Occipital lobe (tissue), 3 donors: ENCODE measurements at places on chromosomes 13 and 19. TPM values are rescaled to one million over a fixed set of nuclear protein-coding genes. Genes with fewer than 3 reads are reported as not detected.
A peak's percentile ranks its signal among the peaks of the same experiment; 100 is the strongest.

- DNase-seq = no peak
Measured at GRCh38 chr13:66001140-66001539, 1229.0 kb downstream of the PCDH9 start.

The KIR2DL3 gene
- not detected for total RNA-seq

GRCh38 chr13:48110931-48111721 lies 16.2 kb upstream of the MED4 start:
- DNase-seq = no peak

- DNase-seq = no peak
Measured at GRCh38 chr19:21432590-21432989, 35.7 kb downstream of the ZNF493 start.

GRCh38 chr19:49858088-49858985 lies 7.4 kb downstream of the PTOV1 start:
- DNase-seq = peak; percentile 9

- no peak for DNase-seq
Measured at GRCh38 chr13:93767917-93768409, 541.4 kb downstream of the GPC6 start.

The SCGB2B2 gene
- total RNA-seq = 0.16 TPM

GRCh38 chr13:113730831-113731191 lies 28.2 kb upstream of the TMEM255B start:
- no peak for DNase-seq

GRCh38 chr13:95559100-95559499 lies 6.6 kb downstream of the CLDN10 start:
- no peak for DNase-seq

The GGACT gene
- 1.4 TPM for total RNA-seq

DNA sequence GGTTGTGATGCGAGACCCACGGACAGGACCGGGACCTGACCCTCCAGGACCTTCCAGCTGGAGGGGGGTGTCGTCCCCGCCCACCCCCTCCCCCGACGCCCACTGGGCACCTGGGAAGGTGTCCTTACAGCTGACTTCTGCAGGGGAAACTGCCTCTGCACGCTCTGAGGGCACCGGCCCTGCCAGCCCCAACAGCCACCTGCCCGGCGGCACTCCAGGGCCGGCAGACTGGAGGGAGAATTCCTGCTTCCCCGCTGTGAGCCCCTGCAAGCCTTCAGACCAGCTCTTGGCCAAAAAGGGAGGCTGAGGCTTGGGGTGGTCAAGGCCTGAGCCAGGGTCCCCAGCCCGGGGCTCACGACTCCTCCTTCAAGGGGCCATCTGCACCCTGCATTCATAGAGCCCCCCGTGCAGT lies 1.2 kb downstream of the CNN2 start:
- no peak for DNase-seq

DNA sequence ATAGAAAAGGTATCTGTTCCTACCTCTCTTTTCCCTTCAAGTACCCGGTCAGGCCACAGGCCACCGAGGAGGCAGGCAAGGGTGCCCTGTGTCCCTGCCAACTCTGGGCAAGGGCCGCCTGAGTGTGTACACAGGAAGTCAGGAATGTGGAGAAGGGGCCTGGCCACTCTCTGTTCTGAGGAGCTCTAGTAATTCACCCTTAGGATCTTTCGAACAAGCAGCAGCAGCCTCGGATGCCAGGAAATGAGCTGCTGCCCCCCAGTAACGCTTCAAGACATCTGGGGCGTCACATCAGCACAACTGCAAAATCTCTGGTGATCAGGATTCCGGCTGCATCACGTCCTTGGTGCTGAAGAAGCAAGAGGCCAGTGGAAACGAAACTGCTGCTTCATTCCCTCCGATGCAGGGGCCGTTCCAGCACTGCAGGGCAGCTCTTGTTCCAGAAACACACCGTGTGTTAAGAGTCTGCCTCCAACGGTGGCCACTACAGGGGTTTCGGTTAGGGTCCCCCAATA lies 2.0 kb downstream of the RAB20 start:
- no peak for DNase-seq

DNA sequence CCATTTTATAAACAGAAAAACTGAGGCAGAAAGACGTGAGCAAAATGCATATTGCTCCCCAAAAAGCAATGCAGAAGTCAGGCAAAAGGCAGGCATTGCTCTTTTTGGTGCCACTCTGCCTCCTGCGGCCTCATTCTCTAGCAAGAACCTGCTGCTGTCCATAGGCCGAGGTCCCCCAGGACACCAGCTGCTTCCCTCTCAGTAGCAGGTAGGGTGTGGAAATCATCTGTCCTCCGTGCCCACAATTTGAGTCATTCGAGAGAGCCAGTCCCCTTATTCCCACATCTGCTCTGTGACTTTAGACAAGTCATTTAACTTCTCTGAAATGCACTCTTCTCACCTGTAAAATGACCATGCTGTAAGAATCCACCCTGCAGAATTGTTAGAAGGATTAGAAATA lies 50.0 kb downstream of the TNFRSF19 start:
- DNase-seq = no peak

The ZNF443 gene
- 13.9 TPM for total RNA-seq

The EXOC3L2 gene
- not detected for total RNA-seq

- no peak for DNase-seq
Measured at GRCh38 chr19:6890401-6890913, 3.1 kb downstream of the ADGRE1 start.

DNA sequence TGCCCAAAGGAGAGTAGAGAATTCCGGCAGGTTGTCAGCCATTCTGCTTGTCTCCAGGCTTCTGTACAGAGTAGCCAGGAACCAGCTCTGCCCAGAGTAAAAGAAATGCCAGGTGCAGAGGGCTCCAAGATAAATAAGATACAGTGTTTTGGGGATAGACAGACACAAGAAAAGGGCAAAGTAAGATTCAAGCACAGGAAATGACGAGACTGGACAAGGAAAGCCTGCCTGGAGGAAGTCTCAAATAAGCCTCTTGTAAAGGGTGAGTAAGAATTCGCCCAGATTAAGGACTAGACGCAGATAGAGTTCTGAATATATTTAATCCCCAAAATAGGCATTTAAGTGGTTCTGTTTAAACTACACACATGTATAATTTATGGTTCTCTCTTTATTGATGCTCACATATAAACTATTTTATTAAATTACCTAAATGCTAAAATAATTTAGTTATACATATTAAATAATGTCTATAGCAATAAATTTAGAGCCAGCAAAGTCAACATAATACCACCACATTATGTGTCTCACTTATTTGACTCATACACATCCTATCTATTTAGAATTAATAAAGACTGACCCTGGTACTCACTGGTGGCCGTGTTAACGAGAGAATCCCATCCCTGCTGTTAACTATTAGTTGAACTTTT lies 98.4 kb upstream of the RAP2A start:
- no peak for DNase-seq

DNA sequence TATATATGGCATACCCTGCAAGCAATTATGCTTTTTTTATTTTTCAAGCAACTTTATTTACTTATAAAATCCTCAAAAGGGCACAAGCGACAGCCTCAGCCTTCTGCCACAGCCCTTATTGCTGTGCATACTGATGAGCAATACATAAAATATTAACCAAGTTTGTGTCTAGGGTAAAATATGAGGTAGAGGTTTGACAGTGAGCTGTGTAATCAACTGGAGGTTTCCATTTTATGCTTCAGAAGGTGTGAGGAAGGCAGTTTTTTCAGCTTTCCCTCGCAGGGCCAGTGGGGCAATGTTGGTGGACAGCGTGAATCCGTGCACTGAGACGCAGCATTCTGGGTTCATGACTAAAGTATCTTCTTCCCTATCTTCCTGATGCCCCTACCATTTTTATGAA lies 310.4 kb downstream of the IRS2 start:
- DNase-seq = no peak

The CEACAM7 gene
- not detected for total RNA-seq

GRCh38 chr13:94662274-94662945 lies 49.9 kb downstream of the SOX21 start:
- DNase-seq = no peak

DNA sequence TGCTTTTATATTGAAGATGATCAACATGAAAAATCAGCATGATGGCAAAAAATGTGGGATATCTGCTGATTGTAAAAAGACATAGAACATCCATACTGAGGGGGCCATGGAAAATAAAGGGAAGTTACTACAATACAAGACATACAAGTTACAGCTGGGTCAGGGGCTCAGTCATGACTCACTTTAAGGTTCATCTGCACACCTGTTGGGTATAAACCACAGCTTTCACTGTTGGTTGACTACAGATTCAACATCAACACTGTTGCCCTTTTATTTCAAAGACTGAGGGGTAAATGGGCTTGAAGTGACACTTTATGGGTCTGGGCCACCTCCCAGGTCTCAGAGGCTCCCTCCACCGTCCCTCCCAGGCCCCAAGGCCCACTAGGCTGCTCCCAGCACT lies 98.1 kb upstream of the IRS2 start:
- DNase-seq = no peak

The ZNF576 gene
- 5.1 TPM for total RNA-seq

DNA sequence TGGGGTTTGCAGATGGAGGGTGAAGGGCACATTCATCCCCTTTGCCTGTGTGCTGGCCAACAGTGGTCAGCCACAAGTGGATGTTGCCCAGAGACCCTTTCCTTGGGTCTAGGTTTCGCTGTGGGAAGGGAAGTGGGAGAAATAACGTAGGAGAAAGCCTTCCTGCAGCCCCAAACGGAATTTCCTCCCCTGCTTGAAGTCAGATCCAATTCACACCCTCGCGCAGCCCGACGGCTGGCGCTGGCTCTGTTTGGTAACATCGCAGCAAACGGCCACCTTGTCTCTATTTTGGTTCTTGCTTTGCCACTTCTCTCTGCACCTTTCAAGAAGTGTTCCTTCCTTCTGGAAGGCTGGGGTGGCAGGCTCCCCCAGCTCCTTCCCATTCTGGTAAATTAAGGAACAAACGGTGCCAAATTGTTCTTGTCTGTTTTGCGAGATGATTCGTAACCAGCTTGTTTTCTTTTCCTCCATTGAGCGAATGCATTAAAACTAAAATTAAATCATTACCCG lies 45.4 kb downstream of the CHST8 start:
- DNase-seq = no peak

The SMAD9 gene
- total RNA-seq = 20.1 TPM
